A549 treated with AZD2906 at 1 μM for 4 hours (cell line): ENCODE measurements at places on chromosomes 5 and 9. TPM values are rescaled to one million over a fixed set of nuclear protein-coding genes. Genes with fewer than 3 reads are reported as not detected.

NUDT2 gene
- 23.5 to 24.9 TPM (median 23.9 TPM) in 5 replicates for total RNA-seq

MARCHF11 gene
- total RNA-seq, result not detected in 5 replicates

RASEF gene
- total RNA-seq, result 6.2 to 6.8 TPM (median 6.6 TPM) in 5 replicates

KIF20A gene
- total RNA-seq, result 36.3 to 47.1 TPM (median 41.8 TPM) in 5 replicates

GPX3 gene
- total RNA-seq, result 17.4 to 21.2 TPM (median 18.2 TPM) in 5 replicates

GEMIN5 gene
- 19.0 to 24.9 TPM (median 20.2 TPM) in 5 replicates for total RNA-seq

PCSK5 gene
- 1.5 to 2.0 TPM (median 1.8 TPM) in 5 replicates for total RNA-seq

LHX3 gene
- total RNA-seq, result 0.07 to 0.08 TPM (median 0.08 TPM) in 4 of 5 replicates, not detected in the other
